ENCODE measurements at places on chromosomes 5 and 9.

- DNase-seq, result no peak
Measured at GRCh38 chr9:106019702-106020101, 325.4 kb downstream of the TMEM38B start.

- no peak for DNase-seq
Measured at GRCh38 chr9:125387861-125388524, 126.4 kb downstream of the GAPVD1 start.

- no peak for DNase-seq
Measured at GRCh38 chr5:109705596-109705995, 15.9 kb downstream of the MAN2A1 start.

DNA sequence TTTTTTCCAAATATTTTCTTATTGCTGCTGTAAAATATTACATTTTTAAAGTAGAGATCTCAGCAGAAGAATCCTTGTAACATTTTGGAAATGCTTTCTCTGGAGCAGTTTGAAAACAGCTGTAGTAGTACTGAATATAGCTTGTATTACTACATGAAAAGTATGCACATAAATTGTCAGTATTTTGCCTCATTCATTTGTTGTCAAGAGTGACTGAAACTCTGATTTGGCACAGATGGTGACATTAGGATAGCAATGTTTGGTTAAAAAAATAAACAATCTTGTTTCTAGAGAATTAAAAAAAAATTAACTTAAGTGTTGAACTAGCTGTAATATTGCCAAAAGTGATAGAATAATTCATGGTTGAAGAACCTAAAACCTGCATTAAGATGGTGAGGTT lies 90.4 kb downstream of the NNT start:
- no peak for DNase-seq

Measured in NCI-H1694 (cell line).